Activated gamma-delta T cell (primary cell): ENCODE measurements at places on chromosomes 5 and 9.

GRCh38 chr5:142841511-142842265 is 71.5 kb downstream of the ARHGAP26 start:
- DNase-seq: no peak

DNA sequence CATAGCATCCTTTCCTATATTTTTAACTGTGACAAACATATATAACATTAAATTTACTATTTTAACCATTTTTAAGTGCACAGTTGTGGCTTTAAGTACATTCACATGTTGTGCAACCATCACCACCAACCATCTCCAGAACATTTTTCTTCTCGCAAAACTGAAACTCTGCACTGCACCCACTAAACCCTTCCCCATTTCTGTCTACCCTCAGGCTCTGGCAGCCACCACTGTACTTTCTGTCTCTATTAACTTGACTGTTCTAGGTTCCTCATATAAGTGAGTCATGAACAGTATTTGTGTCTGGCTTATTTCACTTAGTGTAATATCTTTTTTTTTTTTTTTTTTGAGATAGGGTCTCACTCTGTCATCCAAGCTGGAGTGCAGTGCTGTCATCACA is 25.5 kb downstream of the KCNMB1 start:
- DNase-seq: no peak

- no peak for DNase-seq
Measured at GRCh38 chr5:54150841-54151240, 159.5 kb downstream of the ARL15 start.

GRCh38 chr5:84725946-84726570 is 341.4 kb upstream of the EDIL3 start:
- no peak for DNase-seq

- peak; percentile 29 for DNase-seq
Measured at GRCh38 chr5:7850395-7851239, at the start of gene CFAP90. Gene CFAP90 (minus strand): TSS chr5:7851133. CDS start chr5:7851021, 112 bp downstream.

DNA sequence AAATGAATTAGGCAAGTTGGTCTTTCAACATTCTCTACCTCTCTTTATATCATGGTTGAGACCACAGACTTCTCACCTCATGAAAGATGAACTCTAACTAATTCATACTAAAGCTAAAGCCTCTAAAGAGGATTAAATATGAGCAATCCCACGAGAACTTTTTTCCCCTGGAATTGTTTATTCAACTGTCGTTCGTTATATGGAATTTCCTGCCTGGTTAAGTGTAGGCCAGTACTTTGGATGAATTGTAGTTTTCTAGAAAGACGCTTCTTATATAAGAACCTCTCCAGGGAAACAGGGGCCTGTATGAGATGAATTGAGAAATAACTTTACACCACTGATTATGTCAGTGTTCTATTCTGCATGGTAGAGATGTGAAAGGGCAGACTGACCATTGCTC is 42.9 kb downstream of the PDCD1LG2 start:
- DNase-seq: no peak

DNA sequence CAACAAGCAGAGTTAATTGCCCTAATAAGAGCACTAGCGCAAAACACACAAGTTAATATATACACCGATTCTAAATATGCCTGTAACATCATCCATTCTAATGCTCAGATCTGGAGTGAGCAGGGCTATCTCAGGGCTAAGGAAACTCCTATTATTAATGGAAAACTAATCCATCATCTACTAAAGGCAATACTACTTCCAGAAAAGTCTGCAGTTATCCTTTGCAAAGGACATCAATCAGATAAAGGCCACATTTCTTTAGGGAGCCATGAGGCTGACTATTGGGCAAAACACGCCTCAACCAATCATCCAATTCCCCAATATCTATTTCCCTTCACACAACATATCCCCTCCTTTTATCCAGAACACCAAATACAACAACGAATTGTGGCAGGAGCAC is 1032.3 kb upstream of the NUDT12 start:
- no peak for DNase-seq

DNA sequence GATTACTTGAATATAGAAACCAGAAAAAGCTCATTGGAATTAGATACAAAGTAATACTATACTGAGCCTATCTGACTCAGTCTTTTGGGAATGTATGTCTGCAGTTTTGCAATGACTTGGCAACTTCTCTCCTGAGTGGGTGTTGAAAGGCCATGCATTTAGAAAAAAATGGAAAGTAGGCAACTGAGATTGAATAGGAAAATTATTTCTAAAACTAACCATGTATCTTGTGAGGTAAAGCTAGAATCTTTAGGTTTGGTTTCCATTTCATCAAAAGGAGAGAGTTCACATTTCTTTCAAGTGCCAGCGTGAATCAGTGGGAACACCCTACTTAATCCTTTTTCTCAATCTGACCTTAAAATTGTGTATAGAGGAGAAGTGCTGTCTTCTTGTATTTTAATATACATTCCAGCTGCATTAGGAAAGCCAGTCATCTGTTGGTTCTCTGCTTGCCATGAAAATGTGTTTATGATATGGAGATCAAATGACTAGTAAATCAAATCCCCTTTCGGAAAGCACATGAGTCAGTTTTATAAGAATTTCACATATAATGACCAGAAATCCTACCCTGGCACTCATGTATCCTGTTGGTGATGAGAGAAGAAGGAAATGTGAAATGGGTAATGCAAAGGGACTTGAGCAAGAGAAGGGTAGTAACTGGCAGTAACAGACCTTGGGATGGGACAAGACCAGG is 30.4 kb downstream of the NFX1 start:
- no peak for DNase-seq

DNA sequence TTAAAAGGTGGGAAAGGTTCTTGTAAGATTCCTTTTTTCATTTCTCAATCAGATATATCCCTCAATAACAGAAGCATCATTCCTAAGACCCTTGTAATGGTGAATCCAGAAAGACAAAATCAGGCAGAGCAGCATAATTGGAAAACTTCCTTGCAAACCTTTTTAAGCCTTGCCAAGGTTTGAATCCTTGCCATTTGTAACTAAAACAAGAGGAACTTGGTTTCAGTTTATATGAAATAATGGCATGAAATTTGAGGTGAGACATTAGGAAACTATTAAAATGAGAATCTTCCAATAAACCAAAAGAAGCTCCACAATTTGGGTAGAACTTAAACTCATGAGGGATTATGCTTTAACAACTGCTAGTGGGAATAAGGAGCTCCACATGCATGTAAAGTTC is 384.7 kb upstream of the SMC2 start:
- no peak for DNase-seq

- no peak for DNase-seq
Measured at GRCh38 chr5:149578896-149579295, 2.4 kb upstream of the ARHGEF37 start.

- DNase-seq: no peak
Measured at GRCh38 chr9:119268985-119269384, 100.2 kb downstream of the BRINP1 start.

DNA sequence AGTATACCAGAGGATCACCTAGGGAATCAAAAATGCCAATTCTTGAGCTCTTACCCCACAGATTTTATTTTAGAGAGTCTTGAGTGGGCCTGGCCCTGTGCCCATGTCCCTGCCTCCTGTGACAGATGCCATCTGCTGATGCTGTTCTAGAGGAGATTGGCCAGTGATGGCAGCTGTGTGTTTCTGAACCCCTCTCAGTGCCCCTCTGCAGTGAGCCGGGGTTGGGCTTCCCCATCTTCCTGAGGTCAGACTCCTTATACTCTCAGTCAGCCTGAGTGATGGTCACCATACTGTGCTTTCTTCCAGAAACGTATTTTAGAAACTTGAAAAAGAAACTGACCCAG is 6.1 kb downstream of the PTCD2 start:
- no peak for DNase-seq

DNA sequence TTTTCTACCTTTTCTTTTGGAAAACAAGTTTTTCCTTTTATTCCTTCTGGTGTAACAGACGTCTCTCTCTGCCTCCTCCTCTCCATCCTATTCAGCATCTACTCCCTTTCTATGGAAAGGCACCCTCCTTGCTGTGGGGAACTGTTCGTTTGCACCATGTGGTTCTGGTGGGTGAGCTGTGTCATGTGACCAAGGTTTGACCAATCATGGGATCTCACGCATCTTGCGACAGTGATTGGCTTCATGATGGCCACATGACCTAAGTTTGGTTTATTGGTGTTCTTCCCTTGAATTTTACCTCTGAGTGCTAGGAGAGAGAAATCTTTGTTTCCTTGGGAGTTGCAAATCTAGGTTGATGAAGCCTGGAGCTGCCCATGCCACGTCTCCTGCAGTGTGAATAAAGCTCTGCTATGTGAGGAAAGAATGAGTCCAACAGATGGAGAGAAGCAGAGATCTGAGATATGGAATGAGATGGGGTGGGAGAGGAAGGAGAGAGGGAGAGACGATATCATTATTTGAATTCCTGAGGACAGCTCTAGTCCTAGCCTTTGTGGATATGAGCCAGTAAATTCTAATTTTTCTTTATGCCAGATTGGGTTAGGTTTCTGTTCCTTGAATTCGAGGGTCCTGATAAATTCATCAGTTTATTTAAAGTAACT is 178.8 kb upstream of the IL12B start:
- DNase-seq: no peak

DNA sequence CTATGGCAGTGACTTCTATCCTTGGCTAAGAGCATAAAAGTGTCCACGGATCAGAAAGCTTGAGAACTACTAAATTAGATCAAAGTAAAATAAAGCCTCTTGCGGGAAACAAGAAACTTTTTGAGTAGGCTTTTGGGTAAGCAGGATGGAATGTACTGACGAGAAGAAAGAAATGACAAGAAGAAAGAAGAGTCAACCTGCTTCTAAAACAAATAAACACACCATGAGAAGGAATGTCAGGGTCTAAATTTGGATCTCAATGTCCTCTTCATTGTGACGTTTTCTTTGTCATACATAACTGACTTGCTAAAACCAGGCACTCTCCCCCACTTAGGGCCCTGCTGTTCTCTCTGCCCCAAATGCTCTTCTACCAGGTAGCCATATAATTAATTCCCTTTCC is 290.1 kb upstream of the PTGER4 start:
- DNase-seq: no peak

GRCh38 chr5:127136908-127137307 is 63.6 kb upstream of the C5orf63 start:
- DNase-seq: no peak

GRCh38 chr9:92563116-92564100 is 27.6 kb upstream of the ECM2 start:
- DNase-seq: no peak

DNA sequence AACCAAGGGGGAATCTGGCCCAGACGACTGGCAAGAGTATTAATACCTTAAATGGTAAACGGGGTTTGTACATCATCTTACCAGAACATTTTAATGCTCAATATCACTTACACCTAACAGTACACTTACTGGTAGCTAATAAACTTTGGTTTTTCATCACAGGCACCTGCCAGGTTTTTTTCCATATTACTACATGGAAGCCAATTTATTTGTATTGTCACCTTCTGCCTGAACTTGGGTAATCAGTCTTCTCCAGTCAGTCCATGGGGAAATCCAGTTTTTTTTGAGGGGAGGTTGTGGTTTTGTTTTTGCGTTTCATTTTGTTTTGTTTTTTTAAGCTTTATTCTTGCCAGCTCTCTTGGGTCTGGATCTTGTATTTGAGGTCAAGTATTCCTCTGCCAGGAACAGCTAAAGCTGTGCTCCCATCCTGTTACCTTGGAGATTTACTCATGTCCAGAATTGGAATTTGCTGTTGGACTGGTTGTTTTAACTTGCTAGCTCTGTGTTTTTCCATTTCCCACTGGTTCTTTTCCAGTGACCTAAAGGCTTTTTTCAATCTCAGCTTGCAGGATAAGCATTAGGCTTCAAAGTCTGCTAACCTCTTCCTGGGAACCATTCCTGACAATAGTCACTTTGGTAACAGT is 11.1 kb upstream of the NADK2 start:
- DNase-seq: no peak

- no peak for DNase-seq
Measured at GRCh38 chr5:154967421-154968024, 26.6 kb downstream of the MRPL22 start.

DNA sequence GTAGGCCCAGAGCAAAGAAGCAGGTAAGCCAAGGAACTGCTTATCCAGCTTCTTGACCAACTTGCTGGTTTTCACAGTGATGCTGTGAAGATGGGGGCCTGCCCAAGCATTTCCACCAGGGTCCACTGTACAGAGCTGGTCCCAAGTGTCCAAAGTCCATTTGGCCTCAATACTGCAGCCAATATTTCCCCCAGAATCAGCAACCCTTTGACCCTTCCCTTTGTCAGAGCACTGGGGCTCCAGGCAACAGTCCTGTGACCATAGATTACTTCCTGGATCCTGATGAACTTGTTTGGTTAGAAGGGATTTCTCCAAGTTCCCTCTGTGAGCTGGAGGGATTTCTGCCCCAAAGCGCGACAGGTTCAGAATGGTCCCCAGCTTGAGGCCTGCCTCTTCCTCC is 26.3 kb downstream of the FAXDC2 start:
- no peak for DNase-seq

DNA sequence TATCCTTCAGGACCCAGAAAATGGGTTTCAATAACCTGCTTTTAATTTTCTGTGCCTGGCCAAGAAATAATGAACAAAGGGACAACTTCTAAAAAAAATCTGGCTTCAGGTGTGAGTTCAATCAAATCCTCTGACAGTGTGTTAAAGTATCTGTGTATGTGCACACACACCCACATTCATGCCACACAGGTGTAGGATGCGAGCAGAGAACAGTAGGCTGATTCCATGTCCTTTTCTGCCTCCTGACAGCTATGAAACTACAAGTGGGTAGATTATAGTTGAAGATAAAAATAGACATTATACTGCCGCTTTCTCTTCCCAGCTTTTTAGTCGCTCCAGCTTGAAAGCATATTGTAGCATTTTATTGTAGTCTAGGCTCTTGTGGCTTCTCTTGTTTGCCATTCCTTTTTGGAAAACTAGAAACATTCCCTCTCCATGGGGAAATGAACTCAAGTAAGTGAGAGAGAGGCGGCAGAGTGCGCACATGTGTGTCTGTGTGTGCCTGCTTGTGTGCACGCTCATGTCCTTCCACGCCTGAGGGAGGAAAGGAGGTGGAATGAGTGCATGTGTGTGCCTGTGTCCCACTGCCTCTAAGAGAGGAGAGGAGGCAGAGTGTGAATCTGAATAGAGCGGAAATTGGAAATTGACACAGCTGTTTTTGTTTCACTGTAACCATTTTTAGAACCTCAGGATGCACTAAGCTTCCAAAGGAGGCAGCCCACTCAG is 273.0 kb downstream of the ELAVL2 start:
- no peak for DNase-seq

GRCh38 chr5:61228229-61228628 is 66.0 kb upstream of the SMIM15 start:
- DNase-seq: no peak

- no peak for DNase-seq
Measured at GRCh38 chr5:126984632-126985031, 45.7 kb downstream of the MARCHF3 start.

DNA sequence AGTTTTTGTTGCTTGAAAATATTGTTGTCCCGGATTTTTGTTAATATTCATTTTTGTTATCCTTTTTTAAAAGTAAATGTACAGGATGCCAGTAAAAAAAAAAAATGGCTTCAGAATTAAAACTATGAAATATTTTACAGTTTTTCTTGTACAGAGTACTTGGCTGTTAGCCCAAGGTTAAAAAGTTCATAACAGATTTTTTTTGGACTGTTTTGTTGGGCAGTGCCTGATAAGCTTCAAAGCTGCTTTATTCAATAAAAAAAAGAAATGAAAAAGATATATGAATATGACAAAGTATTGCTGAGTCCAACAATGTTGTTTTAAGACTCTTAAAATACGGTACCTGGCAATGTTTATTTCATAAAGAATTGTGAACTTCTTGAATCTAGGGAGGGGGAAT is 82.9 kb downstream of the PIK3R1 start:
- no peak for DNase-seq

GRCh38 chr5:78538240-78538850 is 110.2 kb downstream of the LHFPL2 start:
- DNase-seq: no peak
